ENCODE measurements at places on chromosomes 5 and 9.

DNA sequence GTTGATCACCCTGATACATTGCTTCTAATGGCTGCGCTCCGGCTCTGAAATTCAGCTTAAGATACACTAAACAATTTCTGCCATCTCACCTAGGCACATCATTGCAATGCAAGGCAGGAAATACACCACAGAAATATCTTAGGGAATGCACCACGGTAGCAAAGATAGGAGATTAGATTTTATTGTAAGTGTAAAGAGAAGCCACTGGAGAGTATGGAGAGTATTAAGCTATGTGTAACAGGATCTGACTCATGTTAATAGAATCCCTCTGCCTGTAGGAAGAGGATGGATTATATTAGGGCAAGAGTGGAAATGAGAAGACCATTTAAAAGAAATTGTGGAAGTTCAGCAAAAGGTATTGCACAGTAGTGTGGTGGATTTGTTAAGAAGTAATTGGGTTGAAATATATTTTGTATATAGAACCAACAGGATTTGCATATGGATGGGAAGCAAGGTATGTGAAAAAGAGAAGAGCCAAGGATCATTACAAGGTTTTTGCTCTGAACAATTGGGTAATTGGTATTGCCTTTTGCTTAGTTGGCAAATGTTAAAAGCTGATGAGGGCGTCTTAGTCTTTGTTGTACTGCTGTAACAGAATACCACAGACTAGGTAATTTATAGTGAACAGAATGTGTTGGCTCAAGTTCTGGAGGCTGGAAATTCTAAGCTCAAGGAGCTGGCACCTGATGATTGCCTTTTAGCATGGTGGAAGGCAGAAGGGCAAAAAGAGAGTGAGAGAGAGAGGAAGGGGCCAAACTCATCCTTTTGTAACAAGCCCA lies 636.1 kb downstream of the PSAT1 start:
- DNase-seq: no peak

GRCh38 chr5:2750758-2751464 lies 566 bp downstream of the IRX2 start:
- no peak for DNase-seq

- DNase-seq: no peak
Observed at GRCh38 chr5:58106754-58107410, 353.0 kb downstream of the PLK2 start.

DNA sequence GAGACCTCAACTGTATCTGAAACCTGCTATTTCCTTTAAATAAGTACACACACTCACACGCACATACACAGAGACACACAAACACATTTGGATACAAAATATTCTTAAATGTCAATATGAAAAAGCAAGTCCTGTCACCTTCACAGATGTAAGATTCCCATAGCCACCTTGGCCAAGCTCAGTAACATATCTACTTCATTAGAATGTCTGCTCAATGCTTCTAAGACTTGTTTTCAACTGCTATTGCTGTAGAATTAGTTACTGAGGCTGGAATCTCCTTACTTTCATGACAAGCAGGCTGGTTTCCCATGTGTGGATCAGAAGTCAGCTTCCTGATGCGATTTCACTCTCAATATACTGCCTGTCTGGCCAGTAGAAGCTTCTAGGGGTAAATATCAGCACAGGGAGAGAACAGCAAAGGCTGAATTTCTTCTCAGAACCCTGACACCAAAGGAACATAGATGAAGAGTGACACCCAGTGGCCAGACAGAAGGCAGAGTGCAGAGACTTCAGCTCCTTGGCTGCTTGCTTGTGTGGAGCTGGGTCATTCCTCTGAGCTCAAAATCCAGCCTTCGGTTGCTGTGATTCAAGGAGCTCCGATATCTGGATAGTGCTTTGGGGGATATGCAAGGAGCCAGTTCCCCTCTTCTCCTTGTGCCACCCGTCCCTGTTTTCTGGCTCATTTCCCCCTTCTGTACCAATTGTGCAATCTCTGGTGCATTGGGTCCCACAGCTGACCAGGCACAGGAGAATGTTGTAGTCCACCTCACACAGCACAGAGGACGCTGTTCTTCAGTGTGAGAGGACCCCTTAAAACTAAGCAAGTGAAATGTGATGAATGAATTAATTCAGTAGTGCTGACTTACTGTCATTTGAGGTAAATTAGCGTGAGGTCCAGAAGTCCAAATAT lies 26.6 kb upstream of the ABLIM3 start:
- DNase-seq: peak; percentile 46

DNA sequence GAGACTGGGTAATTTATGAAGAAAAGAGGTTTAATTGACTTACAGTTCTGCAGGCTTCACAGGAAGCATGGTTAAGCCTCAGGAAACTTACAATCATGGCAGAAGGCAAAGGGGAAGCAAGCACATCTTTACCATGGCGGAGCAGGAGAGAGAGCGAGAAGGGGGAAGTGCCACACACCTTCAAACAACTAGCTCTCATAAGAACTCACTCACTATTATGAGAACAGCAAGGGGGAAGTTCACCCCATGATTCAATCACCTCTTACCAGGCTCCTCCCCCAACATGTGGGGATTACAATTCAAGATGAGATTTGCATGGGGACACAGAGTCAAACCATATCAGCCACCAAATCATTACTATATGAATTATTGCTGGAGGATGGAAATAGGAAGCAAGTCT lies 30.3 kb upstream of the STX17 start:
- no peak for DNase-seq

DNA sequence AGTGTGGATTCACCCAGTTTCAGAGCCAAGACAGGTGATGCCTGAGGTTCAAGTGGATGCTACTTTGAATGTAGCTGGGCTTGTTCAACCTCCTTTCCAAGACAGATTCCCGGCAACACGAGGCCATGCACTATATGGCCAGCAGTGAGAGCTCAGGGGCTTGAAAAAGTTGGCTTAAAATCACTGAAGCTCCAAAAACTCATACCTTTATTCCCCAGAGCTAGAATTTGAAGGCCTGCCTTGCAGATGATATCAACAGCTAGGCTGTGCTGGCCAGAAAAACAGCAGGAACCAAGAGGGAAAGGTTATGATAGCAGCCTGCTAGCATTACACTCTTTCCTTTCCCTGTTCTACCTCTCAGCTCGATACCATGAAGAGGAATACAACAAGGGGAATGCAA lies 120.2 kb upstream of the DAB2 start:
- no peak for DNase-seq

GRCh38 chr9:34654323-34655051 lies 2.5 kb downstream of the IL11RA start:
- DNase-seq: no peak

DNA sequence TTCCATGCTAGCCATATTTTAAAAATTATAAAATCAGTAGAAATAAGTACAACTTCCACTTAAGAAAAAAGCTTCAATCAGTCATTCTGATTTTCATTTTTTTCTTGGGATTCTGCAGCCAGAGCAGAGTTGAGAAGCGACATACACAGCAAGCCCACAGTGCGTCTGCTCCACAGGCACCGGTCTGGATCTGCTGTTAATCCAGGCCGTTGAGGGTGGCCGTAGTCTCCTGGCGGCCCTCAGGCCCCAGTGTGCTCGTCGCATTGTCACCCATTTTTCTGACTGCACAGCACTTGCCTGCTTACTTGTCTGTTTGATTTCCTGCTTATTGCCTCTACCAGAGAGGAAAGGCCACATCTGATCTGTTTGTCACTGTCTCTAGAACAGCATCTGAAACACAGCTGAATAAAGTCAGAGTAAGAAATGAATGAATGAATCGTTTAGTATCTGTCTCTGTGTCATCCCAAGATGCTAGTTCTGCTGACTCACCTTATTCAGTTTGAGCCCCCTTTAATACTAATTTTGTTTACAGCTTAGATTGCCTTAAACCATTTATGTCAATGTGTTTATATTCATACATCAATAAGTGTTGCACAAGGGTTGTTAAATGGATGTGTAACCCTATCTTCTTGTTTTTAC lies 11.6 kb upstream of the ASPN start:
- no peak for DNase-seq

DNA sequence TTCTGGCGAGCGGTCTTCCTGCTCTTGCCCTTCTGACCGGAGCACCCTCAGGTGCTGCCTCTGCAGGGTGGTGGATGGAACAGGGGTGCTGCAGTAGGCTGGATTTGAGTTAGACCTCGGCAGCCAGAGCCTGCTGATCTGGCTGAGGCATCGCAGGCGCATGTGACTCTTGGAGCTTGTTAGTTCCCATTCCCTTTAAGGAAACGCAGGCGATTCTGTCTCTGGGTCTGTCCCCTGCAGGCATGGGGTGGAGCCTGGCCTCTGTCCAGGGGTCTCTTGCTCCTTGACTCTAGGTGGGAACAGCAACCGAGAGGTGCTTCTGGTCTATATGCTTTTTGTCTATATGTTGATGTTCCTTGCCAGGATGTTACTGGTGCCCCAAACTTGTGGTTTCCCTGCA lies 3.1 kb downstream of the WNK2 start:
- DNase-seq: no peak

DNA sequence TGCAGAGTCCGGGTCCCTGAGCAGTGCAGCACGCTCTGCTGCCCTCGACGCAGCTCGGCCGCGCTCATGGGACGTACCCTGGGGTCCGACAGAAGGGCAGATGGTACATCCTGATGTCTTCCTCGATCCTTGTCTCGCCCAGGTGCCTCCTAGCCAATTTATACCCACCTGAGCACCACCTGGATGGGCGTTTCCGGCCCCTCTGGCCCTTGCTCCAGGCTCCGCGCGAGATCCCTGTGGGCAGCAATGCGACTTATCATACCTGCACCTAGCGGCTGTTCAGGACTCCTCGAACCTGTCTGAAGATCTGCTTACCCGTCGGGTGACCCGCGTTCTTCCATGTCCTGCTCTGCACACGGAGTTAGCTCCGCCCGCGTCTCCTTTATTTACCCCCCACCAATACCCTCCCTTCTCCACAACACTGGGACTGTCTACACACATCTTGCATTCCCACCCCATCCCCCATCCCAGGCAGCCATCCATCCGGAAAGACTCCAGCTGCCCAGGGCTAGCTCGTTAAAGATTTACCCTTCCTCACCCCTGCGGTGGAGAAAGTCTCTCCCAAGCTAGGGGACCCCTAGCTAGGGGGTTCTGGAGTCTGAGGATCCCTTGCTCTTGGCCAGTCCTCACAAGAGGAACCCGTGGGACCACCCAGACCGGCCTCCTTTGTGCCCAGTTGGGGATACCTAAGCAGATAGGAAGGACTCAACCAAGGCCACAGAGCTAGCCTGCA lies at the start of gene KIF12:
Gene KIF12 (minus strand): TSS at position 357 of the 733 bp plus-strand sequence. CDS start 16 bp downstream, at position 341.
- DNase-seq: no peak

GRCh38 chr5:97480313-97480712 lies 297.3 kb upstream of the RIOK2 start:
- no peak for DNase-seq

- no peak for DNase-seq
Observed at GRCh38 chr9:121782514-121783110, 131.2 kb downstream of the DAB2IP start.

DNA sequence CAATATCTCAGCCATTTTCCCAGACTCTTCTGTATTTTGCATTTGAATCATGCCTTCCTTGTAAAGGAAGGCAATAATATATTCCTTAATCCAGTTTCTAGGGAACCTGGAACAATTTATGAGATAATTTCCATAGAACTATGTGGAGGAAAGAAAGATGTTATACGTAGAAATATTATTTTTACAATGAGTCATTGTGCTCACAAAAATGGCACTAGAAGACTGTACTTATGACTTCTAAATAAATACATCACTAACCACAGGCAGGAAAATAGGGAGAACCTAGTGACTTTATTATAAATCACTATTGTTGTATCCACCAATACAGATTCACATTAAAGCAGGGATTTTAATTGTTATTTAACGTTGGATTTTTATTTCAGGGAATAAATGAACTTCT lies 87.6 kb downstream of the FBXO38 start:
- DNase-seq: no peak

DNA sequence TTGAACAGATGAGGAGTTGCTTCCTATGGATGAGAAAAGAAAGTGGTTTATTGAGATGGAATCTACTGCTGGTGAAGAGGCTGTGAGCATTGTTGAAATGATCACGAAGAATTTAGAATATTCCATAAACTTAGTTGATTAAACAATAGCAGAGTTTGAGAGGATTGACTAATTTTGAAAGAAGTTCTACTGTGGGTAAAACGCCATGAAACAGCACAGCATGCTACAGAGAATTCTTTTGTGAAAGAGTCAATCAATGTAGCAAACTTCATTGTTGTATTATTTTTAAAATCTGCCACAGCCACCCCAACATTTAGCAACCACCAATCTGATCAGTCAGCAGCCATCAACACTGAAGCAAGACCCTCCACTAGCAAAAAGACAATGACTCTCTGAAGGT lies 309.1 kb downstream of the SPOCK1 start:
- DNase-seq: no peak

- DNase-seq: no peak
Observed at GRCh38 chr5:123753937-123754891, 242.2 kb downstream of the CSNK1G3 start.

DNA sequence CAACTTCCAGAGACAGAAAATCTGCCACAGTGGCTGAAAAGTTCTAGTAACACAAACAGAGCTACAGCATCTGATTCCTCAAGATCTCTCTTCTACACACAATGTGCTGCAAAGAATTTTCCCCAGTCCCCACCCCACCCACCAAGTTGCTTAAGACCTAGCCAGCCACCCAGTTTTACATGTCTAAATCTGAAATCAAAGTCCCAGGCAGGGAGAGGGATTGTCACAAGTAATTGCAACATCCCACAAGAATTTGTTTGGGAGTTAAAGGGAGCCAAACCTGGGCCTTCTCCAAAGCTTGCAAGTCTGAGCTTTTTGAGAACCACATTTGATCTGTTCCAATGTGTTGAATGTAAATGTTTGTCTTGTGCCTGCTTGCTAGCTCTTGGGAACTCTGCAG lies 15.5 kb downstream of the IGIP start:
- no peak for DNase-seq

DNA sequence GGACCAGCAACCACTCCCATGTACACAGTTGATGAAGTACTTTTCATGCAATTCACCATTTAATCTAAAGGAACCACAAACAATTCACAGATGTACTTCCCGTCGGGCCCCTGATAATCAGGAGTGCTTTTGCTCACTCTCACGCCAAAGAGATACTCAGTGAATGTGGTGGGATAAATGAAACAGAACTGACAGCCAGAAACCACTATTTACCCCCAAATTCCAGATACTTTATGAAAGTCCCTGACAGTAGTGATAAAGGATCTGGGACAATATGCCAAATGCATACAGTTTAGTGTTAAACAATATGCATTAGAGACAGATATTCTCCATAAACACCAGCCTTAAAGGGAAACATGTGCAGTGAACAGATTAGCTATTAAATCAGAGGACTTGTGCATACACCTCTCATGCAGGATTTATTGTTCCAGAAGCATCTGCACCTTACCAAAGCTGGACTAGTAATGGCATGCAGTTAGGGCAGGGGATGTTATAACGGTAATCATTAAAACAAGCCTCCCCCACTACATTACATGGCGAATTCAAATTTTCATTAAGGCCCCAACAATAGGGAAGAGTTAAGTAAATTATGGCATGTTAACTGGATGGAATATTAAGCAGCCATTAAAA lies 74.0 kb upstream of the SLC25A51 start:
- DNase-seq: no peak

DNA sequence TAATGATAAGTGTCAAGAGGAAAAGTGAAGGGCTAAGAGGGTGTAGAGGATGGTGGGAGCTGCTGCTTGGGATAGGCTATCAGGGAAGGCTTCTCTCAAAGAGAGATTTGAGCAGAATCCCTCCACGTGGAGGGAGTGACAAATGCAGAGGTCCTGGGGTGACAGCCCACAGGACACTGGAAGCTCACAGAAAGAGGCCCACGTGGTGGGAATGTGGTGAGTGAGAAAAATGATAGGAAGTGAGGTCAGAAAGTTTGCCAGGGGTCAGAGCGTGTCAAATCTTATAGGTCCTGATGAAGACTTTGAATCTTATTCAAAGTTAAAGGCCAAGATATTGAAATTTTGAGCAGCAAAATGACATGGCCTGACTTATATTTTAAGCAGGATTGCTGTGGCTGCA lies 125.3 kb downstream of the EGFLAM start:
- no peak for DNase-seq

Measured in CD4-positive, alpha-beta T cell treated with Interleukin-6 for 4 hours (primary cell).